ENCODE measurements at places on chromosomes 6 and 20.
A peak's percentile ranks its signal among the peaks of the same experiment; 100 is the strongest.

DNA sequence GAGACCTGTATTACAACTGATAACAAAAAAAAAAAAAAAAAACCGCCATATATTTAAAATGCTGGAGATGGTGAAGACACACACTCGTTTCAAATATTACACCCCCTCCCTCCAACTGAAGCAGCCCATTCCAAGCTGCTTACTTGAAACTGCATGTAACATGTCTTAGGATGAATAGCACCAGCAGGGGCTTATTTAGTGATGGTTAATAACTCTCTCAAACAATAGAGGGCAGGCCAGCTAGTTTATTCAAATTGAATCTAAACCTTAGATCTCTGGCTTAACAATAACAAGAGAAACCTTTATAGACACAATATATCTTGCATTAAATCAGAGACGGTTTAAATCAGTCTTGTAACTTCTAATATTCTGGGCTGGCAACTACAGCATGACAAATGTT, 9.3 kb upstream of the JPH2 start:
- no peak for DNase-seq

- no peak for DNase-seq
Observed at GRCh38 chr6:82362878-82363427, 664 bp upstream of the TPBG start.

GRCh38 chr6:3041147-3041546, 27.1 kb upstream of the RIPK1 start:
- no peak for DNase-seq

- DNase-seq: no peak
Observed at GRCh38 chr6:159490298-159490937, 202.6 kb downstream of the SOD2 start.

- DNase-seq: no peak
Observed at GRCh38 chr20:29740601-29740950, 1516.9 kb upstream of the DEFB115 start.

GRCh38 chr6:96992343-96992730, 67.8 kb downstream of the KLHL32 start:
- DNase-seq: no peak

- DNase-seq: no peak
Observed at GRCh38 chr6:65938000-65938399, 231.0 kb upstream of the EYS start.

DNA sequence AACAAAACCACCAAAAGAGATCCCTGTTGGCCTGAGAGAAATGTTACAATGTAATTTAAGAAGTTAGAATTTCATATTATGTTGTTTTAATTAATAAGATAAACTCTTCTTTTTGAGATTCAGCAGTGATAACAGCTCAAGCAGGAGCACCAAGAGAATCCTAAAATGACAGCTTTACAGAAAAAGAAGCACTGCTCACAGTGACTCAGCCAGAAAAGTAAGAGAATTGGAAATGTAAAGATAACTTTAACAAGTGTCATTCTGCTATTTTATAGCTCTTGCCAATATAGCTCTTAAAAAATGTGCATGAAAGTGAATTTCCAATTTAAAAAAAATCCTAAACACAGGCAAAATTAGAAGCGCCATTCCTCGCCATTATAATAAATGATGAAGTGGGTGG, 111.3 kb downstream of the UBE3D start:
- DNase-seq: no peak

DNA sequence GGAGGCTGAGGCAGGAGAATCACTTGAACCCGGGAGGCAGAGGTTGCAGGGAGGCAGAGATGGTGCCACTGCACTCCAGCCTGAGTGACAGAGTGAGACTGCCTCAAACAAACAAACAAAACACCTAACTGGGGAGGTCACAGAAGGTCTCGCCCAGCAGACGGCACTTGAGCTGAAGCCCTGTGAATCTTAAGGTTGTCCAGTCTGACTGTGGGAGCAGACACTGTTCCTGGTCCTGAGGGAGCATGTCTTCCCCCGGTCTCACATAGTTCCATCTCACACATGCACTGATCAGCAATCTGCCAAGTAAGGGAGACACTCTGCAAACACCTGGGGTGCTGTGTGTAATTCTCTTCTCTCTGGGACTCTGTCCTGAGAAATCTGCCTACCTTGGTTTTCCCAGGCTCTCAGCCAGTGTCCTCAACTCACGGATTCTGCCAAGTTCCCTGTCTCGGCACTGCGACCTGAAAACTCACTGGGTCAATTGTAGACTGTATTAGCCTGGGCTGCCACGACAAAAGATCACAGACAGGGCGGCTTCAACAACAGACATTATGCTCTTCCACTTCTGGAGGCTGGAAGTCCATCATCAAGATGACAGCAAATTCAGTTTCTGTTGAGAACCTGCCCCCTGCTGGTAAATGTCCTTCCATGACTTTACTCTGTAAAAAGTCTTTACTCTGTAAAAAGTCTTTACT, 94.3 kb downstream of the JPH2 start:
- peak; percentile 27 for DNase-seq

GRCh38 chr6:41639809-41640371, 1.6 kb downstream of the MDFI start:
- DNase-seq: no peak

GRCh38 chr6:55450005-55450404, 122.7 kb downstream of the GFRAL start:
- no peak for DNase-seq

GRCh38 chr6:53673162-53673727, 7.7 kb upstream of the KLHL31 start:
- DNase-seq: peak; percentile 71

DNA sequence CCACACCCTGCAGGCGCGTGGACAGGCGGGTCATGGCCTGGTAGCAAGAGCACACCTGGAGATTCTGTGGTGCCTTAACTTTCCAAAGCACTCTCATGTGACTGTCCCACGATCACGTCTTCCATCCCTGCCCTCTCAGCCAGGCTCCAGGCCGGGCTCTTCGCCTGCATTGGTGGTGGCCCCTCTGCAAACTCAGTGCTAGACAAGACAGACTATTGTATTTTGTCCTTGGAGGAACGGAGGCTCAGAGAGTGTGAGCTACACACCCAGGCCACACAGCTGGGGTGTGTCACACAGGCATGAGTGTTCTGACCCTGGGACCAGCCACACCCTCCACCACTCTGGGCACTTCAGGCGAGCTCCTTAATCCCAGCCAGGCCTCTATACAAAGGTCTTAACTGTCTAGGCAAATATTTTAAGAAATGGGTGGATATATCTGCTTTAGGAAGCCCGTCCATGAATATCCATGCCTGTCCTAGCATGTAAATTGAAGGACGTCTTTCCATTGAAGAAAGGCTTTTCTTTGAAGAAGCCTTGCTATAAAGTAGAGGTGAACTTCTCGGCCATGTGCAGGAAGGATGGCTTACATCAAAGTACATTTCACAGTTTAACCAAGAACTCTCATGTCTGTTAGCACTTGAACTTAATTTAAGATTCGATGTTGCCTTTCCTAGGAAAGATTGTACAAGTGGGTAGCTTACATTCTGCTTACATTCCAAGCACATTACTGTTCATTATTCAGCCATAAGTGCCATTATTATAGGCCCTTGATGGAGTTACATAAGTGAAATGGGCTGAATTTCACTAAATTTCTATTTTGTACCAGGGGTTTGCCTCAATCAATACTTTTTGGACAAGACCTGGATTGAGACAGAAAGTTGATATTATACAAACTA, 263.9 kb downstream of the DLL1 start:
- DNase-seq: no peak

- DNase-seq: no peak
Observed at GRCh38 chr6:111872401-111873177, 663 bp downstream of the FYN start.

DNA sequence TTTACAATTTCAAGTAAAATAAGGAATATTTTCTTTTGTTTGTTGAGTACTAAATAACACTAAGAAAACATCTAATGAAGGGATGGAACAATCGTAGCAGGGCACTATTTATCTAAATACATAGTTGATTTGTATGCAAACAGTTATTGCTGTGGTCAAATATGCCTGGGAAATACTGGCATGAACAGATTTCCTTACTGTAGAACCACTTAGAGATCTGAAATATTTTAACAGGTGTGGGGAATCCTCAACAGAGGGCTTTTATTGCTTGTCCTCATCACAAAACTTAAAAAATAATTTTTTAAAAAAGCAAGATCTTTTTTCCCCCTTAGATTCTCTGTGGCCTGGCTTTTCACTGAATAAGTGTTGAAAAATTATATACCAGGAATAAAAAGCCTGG, 233.0 kb upstream of the FAM83B start:
- DNase-seq: no peak

DNA sequence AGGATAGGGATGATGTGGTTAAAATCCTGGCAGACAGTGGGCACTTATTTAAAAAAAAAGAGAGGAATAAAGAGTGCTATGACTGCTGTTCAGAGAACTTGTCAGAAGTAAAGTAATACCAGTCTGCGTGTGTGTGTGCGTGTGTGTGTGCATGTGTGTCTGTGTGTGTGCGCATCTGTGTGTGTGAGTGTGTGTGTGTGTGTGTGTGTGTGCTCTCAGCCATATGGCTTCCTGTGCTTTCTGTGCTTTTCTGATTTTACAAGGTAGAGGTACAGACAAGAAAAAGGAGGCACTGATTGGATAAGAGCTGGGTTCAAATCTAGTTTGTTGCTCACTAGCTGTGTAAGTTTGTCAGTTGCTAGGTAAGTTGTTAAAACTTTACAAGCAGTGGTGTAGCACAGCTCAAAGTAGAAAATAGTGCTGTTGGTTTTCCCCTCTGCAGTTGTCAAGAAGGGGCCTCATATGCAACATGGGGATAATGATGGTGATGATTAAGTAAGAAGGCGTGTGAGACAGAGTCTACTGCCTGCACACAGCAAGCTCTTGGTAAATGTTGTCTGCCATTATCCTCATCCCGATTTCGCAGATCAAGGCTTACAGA, 155.3 kb upstream of the ZNF217 start:
- DNase-seq: no peak

DNA sequence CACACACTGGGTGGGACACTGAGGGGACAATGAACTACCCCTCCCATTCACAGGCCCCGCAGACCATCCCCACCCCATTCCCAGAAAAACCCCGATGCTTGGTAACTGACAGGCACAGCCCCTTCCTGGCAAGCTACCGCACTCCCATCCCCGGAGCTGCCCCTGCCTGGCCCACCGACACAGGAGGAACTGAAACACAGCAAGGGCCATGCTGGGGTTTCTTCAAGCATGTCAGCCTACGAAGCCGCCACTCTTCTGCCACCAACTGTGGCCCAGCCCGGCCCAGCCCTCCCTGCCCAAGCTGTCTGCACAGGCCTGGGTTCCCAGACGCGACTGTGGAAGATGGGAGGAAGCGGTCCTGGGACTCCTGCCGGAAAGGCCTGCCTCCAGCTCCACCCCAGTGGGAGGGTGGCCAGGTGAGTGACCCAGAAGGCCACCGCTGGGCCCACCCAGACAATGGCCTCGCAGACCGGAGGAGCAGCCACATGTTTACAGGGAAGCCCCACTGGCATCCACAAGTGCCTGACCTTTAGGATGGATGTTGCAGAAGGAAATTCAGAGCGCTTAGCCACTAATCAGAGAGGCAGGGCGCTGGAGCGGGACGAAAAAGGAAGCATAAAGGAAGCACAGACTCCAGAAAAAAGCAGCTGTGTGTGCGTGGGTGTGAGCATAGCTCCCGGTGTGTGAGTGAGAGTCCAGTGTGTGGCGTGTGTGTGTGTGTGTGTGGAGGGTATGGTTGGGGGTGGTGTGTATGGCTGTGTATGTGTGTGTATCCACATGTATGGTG, 91.6 kb downstream of the PRND start:
- no peak for DNase-seq

DNA sequence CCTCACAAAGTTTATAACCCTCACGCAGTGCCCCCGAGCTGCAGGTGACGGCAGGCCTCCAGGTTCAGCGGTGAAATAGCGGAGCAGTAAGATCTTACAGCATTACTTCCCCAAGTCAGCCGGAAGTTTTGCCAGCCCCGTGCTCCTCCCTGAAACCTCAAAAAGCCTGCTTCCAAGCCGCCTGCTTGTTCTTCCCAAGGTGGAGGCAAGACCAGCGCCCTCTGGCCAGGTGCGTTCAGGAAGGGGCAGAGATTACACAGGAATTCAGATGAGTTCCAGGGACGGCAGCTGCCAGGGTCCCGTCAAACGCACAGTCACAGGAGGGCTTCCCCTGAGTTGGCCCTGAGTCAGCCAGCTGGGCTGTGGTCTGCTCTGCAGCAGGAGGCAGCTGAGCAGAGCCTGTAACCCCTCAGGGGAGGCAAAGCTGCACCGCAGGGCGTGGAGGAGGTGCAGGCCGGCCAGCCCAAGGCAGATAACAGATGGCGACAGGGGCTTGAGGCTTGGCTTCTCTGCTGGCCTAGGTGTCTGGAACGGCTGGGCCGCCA, 124.1 kb upstream of the RPS6KA2 start:
- no peak for DNase-seq

DNA sequence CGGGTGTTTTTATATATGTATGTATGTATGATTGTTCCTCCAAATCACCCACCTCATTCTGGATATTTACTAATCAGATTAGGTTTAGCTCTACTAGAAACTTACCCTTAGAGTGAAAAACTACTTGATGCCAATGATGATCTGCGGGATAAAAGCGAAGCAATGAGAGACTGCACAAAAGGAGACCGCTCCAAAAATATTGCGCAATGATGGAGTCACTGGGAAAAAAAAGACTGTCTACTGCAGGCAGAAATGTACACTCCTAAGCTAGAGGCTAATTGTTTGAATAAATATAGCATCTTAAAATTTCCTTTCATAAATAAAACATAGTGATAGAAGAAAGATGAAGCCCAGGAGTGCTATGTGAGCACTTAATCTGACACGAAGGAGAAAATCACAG, 7.3 kb downstream of the RAB32 start:
- no peak for DNase-seq

DNA sequence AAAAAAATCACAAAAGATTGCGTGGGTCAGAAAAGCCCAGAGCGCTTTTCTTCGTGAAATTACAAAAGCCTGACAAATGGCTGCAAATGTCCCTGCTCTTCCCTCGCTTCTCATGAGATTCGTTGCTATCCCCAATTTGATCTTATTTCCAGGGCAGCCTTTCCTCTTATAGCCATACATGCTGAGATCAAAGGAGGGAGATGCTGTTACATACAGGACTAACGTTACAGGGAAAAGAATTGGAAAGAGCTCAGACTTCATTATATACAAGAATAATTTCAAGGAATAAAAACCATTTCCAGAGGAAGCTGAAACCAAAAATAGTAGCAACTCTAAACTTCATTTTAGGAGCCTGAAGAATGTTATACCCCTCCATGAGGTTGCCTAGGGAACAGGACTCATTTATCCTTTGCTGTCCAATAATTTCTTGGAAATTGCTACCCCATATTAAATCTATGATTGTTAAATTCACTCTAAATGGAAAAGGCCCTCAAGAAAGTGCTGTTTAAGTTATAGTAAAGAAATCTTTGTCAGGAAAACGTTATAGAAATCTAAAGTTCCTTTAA, 81.0 kb downstream of the METTL24 start:
- DNase-seq: no peak

DNA sequence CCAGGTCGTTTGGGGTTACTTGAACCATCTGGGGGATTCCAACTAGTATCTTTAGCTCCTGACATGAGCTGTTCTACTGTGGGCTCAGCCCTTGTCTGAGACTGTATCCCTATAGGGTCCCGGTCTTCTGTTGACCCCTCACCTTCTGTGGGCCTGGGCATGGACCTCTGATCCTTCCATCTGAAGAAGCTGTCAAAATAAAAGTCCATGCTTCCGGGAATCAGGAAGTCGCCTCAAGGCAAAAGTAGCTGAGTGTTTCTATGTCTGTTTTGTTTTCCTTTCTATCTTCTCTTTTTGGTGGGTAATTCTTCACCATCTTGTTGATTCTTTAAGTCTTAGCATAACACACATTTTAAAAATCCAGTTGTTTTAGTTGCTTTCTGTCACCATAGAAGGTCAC, 30.3 kb downstream of the ITPR3 start:
- no peak for DNase-seq

Measured in HepG2 (cell line).